ENCODE measurements at places on chromosomes 6 and 20. TPM values are rescaled to one million over a fixed set of nuclear protein-coding genes. Genes with fewer than 3 reads are reported as not detected.

DNA sequence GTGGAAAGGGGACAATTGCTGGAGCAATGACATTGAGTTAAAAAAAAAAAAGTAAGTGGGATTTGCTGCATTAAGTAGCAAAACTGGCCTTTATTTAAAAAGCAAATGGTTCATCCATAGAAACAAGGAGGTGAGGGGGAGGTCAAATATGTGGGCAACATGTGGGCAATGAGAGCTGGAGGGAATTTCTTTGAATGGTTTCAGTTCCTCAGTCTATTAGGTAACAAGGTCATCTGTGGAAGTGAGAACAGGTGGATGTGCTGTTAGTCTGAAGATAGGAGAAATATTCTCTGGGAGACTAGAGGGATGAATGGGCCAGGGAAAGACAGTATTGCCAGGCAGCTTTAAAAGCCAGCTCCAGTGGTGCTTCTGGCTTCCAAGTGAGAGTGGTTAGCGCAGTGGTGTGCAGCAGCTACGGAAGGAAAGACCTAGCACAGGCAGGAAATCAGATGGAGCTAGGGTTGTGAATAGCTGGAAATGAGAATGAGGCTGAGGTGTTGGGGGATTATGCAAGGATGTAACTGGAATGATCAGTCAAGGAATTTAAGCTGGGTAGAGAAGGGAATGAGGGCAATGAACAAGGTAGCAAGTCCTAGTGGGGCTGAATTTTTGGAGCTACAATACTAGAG is 727.6 kb downstream of the PTPRT start:
- no peak overlapping the region for H3K4me3 ChIP-seq
- H3K36me3 ChIP-seq: no peaks in the 10 kb centered on the region
- no peaks in the 10 kb centered on the region for H3K4me1 ChIP-seq

Gene PDSS2
- 12.3 TPM for total RNA-seq

- H3K36me3 ChIP-seq: no peaks in the 10 kb centered on the region
- H3K4me1 ChIP-seq: peaks cover 6% of the 10 kb centered on the region
- no peak for DNase-seq
- H3K27ac ChIP-seq: no peak overlapping the region
- no peaks in the 10 kb centered on the region for H3K27me3 ChIP-seq
- no peak overlapping the region for H3K4me3 ChIP-seq
Observed at GRCh38 chr6:44701038-44701636, 313.6 kb downstream of the CDC5L start.

DNA sequence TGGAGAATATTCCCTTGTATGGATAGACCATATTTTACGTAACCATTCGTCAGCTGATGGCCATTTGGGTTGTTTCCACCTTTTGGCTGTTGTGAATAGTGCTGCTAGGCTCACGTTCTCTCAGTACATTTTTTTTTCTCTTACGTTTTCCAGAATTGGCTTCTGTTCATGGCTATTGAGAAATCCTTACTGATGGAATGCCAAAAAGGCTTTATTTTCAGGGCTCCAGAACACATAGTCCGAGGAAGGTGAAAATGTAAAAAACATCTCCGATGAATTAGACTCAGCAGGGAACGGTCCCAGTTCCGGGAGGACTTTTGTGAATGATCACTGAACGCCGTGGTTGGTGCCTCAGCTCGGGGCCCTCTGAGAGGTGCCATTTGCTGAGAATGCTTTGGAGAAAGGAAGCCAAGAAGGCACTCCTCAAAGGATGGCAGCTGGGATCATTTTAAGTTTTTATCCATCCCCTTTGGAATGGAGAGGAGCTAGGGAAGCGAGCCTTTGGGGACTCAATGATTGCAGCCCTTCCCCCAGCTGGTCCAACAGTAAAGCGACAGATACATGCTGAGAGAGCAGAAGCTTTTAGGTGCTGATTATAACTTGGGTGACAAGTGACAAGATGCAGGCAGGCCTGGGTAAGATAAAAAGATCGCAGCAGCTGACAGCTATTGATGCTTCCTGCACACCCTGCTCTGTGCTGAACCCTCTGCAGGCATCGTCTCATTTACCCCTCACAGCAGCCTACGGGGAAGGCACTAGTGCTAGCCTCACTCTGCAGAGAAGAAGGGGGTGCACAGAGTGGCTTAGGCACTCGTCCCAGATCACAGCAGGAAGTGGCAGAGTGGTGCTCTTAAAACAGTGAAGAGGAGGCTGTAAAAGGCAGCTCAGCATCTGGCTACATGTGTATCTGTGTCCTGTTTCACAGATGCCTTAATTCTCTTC is 133.4 kb upstream of the KCNG1 start:
- H3K36me3 ChIP-seq: no peaks in the 10 kb centered on the region
- H3K27me3 ChIP-seq: peaks cover 84% of the 10 kb centered on the region
- no peak overlapping the region for H3K4me3 ChIP-seq

- peaks cover 40% of the 10 kb centered on the region for H3K4me1 ChIP-seq
- H3K27ac ChIP-seq: peak overlapping the region; percentile 74
- peak overlapping the region; percentile 2 for H3K4me3 ChIP-seq
- H3K27me3 ChIP-seq: no peaks in the 10 kb centered on the region
- H3K36me3 ChIP-seq: peaks cover 9% of the 10 kb centered on the region
- no peak for DNase-seq
Observed at GRCh38 chr20:34579191-34579978, 20.9 kb downstream of the MAP1LC3A start.

DNA sequence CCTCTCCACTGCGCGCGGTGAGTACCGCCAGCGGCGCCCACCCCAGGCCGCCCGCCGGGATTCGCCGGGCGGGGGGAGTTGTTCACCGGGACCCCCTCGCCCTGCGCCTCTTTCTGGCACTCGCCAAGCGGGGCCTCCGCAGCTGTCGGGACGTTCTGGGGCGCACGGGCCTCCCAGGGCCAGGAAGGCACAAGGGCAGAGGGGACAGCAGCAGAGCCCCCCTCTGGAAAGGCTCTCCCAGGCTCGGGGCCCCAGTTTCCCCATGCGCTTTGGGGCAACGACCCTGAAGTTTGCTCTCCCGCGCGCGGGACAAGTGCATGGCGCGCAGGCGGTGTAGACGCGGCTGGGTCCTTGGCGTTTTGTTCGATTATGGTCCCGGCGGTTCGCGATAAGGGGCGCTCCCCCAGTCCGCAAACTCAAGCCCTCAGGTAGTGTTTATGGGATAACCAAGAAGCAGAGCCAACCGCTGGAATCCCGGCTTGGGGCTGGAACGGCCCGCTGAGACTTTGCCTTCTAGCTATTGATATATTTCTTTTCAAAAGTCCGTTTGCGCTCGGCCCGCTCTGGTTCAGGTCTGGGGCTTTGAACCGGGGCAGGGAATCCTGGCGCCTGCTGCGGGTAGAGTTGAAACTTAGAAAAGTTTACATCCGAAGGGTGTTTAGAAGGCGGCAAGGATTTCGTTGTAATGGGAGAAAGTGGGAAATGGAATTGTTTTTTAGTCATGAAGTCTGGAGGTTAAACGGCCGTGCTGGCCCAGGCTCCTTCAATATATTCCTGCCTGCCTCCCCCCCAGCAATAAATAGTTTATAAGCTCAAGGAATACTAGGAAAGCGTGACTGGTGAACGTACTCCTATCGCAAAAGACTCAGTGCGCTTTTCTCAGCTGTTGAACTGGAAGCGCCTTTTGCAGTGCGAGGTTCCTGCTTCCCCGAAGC is 595 bp downstream of the EYA2 start:
- no peaks in the 10 kb centered on the region for H3K4me1 ChIP-seq
- peaks cover 27% of the 10 kb centered on the region for H3K27me3 ChIP-seq
- H3K36me3 ChIP-seq: no peaks in the 10 kb centered on the region
- peak overlapping the region; percentile 72 for H3K4me3 ChIP-seq
- no peak overlapping the region for H3K27ac ChIP-seq

Gene LST1
- not detected for total RNA-seq

GRCh38 chr6:105106260-105106659 is 73.6 kb downstream of the POPDC3 start:
- DNase-seq: no peak
- H3K4me3 ChIP-seq: no peak overlapping the region
- no peaks in the 10 kb centered on the region for H3K4me1 ChIP-seq
- H3K27me3 ChIP-seq: no peaks in the 10 kb centered on the region
- H3K36me3 ChIP-seq: no peaks in the 10 kb centered on the region
- no peak overlapping the region for H3K27ac ChIP-seq

DNA sequence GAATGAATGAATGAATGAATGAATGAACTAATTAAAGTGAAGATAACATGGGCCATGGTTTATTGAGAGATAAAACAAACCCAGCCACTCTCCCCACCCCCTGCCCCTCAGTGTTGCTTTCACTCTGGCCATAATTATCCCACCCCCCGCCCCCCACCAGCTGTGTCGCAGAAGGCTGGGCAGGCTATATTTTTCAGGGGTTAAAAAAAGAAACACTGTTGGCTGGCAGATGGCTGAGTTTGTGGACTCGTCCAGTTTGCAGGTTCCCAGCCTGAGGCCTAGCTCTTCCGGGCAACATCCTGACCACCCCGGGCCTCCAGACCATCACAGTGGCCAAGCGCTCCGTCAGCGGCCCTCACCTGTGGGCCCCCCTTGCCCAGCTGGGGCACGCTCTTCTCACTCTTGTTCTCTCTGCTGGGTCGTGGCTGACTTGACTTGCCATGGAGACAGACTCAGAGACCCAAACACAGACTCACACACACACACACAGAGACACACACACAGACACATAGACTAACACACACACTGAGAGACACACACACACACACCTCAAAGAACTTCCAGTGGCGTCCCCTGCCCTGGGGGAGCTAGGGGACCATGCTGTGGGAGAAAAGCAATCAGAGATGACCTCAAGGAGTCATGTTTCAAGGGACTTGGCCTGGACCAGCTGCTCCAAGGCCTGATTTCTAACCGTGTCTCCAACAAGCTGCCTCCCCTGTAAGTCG is 2.2 kb upstream of the GRM4 start:
- H3K27ac ChIP-seq: no peak overlapping the region
- no peak overlapping the region for H3K4me3 ChIP-seq
- no peaks in the 10 kb centered on the region for H3K4me1 ChIP-seq
- peaks cover 62% of the 10 kb centered on the region for H3K27me3 ChIP-seq
- no peaks in the 10 kb centered on the region for H3K36me3 ChIP-seq
- DNase-seq: peak; percentile 43

Gene CAPN11
- total RNA-seq: not detected

Gene RBBP9
- 18.5 TPM for total RNA-seq

All from osteoblast (primary cell).